ENCODE measurements at places on chromosomes 3 and 15.

DNA sequence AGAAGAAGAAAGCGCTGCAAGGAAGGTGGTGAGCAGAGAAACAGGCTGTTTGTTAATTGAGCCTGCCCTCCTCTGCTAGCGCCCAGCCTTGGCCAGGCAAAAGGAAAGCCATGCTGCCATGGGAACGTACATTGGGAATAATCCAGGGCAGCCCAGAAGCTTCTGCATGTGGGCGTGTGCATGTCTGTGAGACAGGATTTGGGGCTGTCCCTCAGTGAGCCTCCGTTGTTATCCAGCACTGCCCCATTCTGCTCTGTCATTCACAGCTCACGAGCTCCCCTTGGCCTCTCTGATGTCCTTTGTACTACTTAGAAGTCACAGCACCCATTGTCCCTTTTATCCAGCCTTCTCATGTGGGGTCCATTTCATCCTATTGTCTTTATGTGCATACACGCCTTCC lies 239.1 kb upstream of the ROPN1 start:
- no peak for DNase-seq

DNA sequence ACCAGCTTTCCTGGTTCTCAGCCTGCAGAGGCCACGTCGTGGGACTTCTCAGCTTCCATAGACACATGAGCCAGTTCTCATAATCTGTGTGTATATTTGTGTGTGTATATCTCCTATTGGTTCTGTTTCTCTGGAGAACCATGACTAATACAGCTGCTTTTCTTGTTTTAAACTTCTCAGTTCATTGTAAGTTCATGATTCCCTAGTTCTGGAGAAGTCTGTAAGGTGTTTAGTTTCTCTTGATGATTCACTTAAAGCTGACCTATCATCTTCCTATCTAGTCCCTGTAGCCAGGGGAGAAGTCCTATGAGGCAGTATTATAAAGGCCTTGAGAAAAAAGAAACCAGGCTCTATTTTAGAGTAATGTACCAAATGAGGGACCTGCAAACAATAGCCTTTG lies 147.7 kb downstream of the RYR3 start:
- DNase-seq = no peak

DNA sequence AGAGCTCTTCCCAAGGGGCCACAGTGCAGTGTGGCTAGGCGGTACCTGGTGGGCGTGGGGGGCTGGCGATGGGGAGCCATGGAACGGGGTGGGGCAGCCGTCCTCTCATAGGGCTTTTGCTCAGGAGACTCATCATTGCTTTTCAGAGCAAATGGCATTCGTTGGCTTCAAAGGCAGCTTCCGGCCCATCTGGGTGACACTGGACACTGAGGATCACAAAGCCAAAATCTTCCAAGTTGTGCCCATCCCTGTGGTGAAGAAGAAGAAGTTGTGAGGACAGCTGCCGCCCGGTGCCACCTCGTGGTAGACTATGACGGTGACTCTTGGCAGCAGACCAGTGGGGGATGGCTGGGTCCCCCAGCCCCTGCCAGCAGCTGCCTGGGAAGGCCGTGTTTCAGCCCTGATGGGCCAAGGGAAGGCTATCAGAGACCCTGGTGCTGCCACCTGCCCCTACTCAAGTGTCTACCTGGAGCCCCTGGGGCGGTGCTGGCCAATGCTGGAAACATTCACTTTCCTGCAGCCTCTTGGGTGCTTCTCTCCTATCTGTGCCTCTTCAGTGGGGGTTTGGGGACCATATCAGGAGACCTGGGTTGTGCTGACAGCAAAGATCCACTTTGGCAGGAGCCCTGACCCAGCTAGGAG lies 40.8 kb downstream of the MESD start:
- peak; percentile 54 for DNase-seq

DNA sequence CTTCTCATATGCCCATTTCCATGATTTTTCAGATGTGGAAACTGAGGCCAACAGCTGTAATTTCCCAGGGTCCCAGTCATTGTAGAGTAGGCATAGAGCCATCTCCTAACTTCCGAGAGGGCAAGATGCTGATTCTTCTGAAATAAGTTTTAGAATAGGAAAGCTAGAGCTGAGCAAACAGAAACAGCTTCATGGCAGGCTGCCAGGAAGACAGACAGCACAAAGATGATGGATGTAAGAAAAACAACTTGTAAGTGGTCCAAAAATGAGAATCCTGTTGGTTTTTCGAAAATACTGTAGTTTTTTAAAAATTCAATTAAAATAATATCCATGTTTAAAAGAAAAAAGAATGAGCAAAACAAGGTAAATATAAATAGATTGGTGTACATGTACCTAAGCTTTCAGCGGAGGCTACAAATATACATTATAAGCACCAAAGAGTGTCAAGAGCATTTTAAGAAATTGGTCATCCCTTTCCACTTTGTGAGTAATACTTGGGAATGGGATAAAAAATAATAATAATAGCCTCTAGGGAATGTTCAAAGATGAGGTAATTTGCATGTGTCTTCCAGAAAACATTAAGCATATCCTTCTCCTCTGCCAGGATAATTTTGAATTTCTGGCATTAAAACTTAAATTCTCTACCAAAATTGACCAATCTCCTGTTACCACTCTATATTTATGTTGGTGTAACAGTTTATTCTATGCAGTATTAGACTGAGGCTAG lies 406.6 kb downstream of the MECOM start:
- DNase-seq = peak; percentile 42

DNA sequence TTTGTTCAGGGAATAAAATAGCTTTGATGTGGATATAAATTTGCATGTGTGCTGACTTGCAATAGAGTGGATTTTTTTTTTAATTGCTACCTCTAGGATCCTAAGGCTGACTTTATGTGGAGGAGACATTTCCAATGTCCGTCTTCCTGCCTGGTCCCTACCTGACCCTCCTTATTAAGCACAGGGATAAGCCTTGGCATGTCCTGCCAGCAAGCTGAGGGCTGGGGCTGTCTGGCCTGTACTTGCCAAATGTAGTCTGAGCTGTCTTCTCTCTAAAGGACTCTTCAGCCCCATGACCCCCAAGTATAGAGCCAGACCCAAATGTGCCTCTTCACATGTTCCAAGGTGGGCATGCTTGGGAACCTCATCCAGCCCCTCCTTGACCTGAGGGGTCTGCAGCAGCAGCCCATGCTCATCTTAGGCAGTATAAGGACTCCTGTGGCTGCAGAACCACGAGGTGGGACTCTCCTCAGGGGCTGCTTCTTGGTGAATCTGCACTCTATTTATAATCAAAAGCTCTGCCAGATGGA lies 88.8 kb downstream of the CACNA1D start:
- no peak for DNase-seq

DNA sequence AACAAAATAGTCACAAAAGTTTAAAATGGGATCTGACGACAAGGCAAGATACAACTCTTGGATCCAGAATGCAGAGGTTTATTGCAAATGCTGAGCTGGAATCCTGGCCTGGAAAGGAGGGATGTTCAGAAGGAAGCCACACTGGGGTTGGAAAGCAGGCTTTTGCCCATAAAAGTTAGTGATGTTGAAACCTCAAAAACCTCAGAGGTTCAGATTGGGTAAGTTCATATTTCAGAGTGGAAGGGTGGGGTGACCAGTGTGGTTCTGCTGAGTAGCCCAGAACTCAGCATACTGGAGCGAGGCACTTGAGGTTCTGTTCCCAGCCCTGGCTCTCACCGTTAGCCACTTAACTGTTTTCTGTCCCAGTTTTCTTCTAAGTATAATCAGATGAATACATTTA lies 114.0 kb upstream of the OSTN start:
- DNase-seq = no peak

DNA sequence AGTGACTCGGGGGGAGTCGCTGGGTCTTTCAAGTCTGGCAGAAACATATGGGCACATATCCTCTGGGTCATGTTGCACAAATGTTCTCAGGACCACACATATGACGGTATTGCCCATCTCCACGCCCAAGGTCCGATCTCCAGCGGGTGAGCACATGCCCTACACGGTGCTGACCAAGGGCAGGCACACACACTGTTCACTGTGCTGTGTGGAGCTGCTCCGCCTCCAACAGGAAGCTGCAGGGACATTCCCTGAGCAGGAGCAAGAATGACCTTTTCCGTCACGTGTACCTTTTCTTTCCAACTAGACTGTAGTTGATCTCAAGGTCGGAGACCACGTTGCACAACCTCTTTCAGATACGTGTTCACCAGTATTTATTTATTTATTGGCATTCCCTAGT lies 41.7 kb upstream of the B3GNT5 start:
- no peak for DNase-seq

GRCh38 chr3:197224034-197224444 lies 74.4 kb downstream of the DLG1 start:
- peak; percentile 76 for DNase-seq

GRCh38 chr3:69463531-69463930 lies 77.6 kb upstream of the FRMD4B start:
- peak; percentile 35 for DNase-seq

- DNase-seq = no peak
Measured at GRCh38 chr3:194984622-194985021, 286.3 kb downstream of the XXYLT1 start.

DNA sequence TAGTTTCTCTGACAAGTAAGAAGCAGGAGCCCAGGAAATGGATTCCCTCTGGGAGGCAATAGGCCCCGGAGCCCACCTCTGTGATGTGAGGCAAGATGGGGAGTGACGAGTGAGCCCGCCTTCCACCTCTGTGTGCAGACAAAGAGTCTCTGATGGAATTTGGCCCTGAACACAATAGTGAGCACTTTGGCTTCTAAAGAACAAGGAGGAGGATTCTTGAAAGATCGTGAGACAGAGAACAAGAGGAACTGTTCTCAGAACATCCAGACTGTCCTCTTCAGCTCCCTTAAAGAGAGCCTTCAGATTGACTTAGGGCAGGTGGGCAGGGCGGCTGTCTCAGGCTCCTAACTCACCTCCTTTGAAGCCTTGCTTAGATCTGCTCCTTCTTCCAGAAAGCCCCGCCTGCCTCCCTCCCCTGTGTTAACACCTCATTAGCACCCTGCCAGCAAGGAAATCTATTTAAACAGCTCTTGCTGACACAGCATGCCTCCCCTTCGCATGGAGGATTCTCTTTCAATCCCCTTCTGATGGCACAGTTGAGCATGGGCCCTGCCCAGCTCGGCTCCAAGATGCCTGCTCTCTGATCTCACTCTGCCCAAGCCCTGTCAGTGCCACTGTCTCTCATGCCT lies 430.3 kb downstream of the NTRK3 start:
- peak; percentile 39 for DNase-seq

- DNase-seq = no peak
Measured at GRCh38 chr15:58699769-58700168, 49.7 kb downstream of the ADAM10 start.

DNA sequence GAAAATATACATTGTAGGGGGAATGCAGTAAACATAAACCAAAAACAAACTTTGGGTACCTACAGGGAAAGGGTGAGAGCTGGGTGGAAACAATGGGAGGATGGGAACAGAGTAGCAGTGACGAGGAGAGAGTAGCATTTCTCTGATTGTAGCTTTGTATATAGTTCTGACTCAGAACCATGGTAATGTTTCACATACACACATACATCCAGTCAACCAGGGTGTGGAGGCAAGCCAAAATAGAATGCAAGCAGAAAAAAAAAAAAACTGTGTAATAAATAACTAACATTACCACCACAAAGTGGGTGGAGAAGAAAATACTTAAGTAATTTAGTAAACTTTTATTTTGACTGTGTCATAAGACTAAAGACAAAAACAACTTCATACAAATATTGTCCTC lies 27.2 kb downstream of the BCL2A1 start:
- DNase-seq = no peak

GRCh38 chr15:35746121-35746520 lies 200.2 kb upstream of the DPH6 start:
- DNase-seq = no peak

DNA sequence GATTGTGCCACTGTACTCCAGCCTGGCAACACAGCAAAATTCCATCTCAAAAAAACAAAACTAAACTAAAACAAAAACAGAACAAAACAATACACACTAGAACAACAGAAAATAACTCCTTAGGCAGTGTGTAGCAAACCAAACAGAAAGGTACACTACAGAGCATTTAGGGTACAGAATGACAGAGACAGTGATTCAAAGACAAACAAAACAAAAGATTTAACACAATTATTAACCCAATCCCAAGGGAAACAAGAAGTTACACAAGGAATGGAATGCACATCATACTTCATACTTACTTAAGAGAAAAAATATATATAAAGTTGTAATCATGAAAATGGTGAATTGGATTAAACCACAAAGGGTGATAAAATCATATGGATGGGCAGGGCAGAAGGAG lies 12.9 kb downstream of the SLC25A20 start:
- DNase-seq = no peak

GRCh38 chr3:27281671-27282150 lies 87.5 kb downstream of the NEK10 start:
- DNase-seq = no peak

- DNase-seq = no peak
Measured at GRCh38 chr15:84634228-84634837, 19.8 kb downstream of the WDR73 start.

DNA sequence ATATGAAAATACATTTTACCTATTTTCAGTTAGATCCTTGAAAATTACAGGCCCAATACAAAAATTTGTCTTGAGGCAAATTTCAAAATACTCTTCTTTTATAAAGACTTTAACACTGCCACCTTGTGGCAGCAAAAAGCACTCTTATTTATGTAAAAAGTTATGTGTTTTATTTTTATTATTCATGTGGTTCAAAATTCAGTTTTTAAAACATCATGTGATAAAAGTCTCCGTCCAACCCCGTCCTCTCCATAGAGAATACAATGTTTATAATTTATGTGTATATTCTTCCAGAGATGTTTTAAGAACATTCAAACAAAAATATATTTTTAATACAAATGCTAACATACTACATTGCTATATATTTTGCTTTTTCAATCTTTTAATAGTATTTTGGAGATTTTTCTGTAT lies 36.9 kb upstream of the TRIM59 start:
- DNase-seq = peak; percentile 65

DNA sequence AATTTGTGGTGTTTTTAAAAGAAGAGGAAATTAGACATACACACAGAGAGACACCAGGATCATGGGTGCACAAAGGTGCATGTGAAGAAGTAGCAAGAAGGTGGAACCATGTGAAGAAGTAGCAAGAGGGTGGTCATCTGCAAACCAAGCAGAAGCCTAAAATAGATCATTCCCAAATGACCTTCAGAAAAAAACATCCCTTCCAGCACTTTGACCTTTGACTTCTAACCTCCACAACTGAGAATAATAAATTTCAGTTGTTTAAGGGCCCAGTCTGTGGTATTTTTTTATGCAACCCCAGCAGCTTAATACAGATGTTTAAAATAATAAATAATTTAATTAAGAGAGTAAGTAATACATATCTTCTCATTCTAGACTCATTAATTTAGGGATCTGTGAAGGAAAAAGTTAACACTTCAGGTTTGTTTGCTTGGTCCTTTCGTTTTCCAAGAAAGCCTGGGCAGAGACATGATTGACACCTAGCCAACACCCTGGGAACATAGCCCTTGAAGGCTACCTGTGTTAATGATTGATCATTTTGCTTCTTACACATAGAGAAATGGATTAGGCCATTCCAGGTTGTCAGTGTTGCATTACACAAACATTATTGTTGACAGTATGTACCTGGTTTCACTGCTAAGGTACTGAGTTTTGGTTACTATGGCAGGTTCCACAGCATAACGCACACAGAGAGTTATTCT lies 1331.2 kb upstream of the GBE1 start:
- DNase-seq = no peak
